ENCODE measurements at places on chromosomes 12 and 14.

GRCh38 chr14:60670989-60671388, 21.7 kb upstream of the SIX1 start:
- DNase-seq = no peak

- no peak for DNase-seq
These were observed 476.7 kb downstream of the NOVA1 start for GRCh38 chr14:26121181-26121580.

GRCh38 chr12:88298761-88299242, 156.7 kb downstream of the TMTC3 start:
- DNase-seq = no peak

DNA sequence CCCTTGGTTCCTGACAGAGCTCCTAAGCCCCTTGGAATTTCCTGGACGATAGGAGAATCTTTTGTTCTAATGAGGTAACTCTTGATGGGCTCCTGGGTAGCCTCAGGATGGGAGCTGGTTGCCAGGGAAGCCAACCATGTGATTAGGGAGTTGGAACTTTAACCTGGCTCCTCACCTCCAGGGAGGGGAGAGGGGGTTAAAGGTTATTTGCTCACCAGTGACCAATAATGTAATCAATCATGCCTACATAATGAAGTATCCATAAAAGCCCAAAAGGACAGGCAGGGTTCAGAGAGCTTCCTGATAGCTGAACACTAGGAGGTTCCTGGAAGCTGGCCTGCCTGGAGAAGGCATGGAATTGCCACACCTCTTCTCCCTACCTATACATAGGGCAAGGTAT, 6.2 kb upstream of the CNOT2 start:
- DNase-seq = no peak

GRCh38 chr14:103544388-103545218, 15.6 kb downstream of the TRMT61A start:
- DNase-seq = no peak

DNA sequence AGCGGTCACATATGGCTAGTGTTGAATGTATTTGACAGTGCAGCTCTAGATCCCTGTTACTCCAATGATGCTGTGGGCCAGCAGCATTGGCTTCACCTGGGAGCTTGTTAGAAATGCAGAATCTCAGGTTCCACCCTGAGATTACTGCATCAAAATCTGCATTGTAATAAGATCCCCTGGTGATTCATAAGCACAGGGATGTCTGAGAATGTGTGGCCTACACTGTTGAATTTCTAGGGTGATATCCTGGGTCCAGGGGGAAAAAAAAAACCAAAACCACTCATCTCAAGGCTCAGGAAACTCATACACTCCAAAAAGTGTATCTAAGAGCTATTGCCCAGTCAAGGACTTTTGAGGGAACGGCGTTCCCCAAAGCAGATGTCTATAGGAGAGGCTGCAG, 196.8 kb downstream of the PPM1H start:
- no peak for DNase-seq

DNA sequence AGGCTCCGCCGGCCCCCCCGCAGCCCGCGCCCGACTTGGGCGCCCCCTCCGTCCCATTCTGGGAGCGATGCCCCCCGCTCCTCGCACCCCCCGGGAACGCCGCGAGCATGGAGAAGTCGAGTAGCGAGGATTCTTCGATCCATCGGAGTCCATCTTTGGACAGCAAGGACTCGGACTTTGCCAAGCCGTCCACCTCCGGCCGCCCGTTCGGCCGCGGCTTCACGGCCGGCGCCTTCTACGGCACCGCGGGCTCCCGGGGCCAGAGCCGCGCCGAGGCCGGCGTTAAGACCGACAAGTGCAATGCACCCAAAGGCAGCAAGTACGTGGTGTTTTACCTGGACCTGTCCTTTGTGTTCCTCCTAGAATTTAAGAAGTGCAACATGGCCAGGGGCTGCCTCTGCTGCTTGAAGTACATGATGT, 123.6 kb downstream of the TSPAN9 start:
- no peak for DNase-seq

GRCh38 chr14:45150386-45150890, 14.7 kb downstream of the FANCM start:
- no peak for DNase-seq

DNA sequence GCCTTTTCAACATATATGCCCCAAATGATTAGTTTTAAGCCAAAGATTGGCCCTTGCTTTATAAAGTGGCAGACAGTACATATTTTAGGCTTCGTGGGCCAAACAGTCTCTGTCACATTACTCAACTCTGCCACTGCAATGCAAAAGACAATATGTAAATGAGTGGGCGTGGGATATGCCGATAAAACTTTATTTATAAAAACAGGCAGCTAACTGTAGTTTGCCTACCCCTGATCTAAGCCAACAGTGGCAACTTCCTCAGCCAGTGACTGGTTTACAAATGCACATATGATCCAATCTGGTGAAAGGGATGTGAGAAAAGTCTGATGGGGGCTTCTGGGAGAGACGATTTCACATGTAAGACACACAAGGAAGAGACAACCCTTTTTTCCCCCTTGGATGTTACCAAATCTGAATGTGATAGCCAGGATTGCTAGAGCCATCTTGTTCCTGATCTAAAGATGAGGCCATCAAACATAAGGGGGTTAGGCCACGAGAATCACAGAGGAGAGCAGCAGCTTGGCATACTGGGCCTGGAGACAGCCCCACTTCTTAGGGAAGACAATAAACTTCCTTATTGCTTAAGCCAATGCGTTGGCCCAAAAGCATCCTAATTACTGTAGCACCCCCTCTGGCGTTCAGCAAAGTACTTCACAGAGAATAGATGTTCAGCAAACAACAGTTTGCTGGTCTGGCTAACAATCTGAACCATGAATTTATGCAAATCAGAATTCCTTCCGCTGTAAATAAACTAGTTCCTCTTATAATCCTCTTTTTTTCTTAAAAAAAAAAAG, 75.2 kb upstream of the TMCC3 start:
- no peak for DNase-seq

DNA sequence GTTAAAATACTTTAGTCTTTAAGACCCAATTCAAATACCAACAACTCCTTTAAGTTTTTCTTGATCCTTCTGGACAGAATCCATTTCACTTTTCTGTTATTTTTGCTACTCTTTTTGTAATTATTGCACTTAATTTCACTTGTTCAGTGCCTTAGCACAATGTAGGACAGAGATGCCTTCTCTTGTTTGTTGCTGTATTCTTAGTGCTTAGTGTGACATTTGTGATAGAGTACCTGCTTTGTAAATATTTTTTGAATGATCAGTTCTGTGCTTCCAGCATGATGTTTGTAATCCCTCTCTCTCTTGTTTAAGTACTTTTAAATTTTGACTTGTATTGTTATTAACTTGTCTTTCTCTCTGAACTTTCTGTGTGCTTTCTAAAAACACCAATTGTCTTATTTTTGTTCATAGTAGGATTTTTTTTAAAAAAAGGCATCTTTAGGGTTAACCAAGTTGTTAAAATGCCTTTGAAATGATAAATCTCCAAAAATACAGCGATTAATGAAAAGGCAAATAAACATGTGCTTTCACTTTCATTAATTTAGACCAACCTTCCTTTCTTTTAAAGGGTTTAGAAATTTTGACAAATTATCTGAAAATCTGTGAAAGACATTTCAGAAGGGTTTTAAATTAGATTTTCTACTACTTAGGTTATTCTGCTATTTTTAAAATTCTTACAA, 11.9 kb downstream of the NAA30 start:
- no peak for DNase-seq

- DNase-seq = no peak
These were observed 17.1 kb upstream of the HIGD1C start for GRCh38 chr12:50934981-50935807.

DNA sequence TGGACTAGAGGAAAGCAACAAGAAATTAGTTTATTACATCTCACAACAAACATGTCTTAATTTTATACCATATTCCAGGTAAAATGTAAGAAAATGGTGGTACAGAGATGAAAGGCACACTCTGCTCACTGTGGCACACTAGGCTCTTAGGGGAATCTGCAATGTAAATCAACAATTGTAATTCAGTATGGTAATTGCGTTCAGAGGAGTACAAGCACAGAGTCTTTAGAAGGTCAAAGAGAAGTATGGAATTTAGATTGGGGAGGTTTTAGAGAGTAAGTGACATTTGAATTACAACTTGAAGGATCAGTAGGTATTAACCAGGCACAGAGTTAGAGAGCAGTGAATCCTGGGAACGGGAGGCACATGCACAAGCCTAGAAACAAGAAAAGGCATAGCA, 694.0 kb upstream of the USP15 start:
- no peak for DNase-seq

GRCh38 chr14:33676135-33676566, 274.7 kb downstream of the EGLN3 start:
- no peak for DNase-seq

- no peak for DNase-seq
These were observed 1031.3 kb downstream of the FSCB start for GRCh38 chr14:43475757-43476156.

DNA sequence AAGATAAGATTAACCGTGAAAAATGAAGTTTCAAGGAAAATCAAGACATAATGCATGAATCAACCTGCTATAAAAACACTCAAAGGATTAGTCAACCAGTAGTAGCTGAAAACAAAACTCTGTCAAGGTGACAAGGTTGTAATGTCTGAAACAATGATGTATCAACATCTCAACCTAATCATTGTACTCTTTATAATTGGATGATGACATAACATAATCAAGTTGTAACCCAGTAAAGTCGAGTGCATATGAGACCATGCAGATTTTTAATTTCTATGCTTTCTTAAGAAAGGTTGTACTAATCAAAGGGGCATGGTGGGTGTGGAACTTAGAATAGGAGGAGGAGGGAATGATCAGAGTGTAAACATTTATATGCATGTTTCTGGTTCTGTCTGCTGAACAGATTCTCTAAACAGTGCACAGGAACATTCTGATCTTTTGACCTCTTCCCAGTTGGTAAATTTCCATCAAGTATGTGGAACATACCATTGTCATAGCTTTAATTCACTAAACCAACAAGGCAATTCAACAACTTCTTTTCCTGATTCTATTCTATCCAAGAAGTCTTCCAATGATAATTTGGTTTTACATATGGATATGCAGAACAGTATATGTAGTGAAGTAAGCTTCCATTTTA, 253.7 kb downstream of the TTC6 start:
- DNase-seq = no peak

DNA sequence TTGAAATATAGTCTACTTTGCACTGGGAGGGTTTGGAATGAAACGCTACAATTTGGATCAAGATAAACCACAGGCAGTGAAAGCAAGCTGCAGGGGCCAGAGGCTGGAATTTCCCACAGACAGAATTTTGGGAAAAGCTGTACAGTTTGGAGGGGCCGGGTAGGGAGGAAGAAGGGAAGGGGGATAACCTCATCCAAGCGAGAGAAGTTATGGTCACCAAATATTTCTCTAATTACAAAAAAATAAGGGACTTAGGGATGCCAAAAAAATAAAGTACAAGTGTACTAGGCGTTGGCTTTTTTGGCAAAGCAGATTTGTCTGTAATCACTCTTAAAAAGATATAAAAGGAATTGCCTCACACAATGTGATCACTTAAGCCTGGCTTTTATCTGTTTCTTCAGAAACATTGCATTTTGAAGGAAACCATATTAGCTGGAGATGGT, 31.2 kb upstream of the ADGRD1 start:
- DNase-seq = no peak

- DNase-seq = no peak
These were observed 29.8 kb downstream of the SLC38A4 start for GRCh38 chr12:46795988-46796387.

GRCh38 chr12:26828280-26829073, 4.5 kb downstream of the ITPR2 start:
- no peak for DNase-seq

GRCh38 chr14:23544511-23545447, 6.8 kb downstream of the ZFHX2 start:
- DNase-seq = no peak

GRCh38 chr12:11958221-11959091, 112.3 kb upstream of the BCL2L14 start:
- DNase-seq = no peak

DNA sequence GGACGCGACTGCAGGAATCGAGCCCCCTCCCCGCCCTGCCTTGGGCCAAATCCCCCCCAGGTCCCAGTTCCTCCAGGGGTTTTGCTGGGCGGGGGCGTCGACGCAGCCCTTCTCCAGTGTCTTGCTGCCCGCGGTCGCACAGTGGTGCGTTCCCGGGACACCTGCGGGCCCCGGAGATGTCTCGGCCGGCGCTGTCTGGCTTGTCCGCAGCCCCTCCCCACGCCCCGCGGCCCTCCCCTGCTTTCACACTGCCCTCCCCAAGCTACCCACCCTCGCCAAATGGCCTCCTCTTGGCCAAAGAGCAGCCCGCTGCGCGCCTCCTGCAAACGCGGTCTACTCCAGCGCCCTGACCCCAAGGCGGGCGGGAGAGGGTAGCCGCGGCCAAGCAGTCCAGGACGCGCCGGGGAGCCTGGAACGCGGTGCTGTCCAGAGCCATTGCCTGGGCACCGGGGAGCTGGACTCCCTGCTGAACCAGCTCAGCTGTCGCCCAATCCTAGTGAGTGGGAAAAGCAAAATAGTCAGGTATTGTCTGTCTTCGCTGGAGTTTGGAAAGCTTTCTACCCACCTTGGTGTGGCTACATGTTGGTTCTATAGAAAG, 122.0 kb downstream of the AACS start:
- no peak for DNase-seq

GRCh38 chr14:104263675-104264358, 125.4 kb downstream of the KIF26A start:
- DNase-seq = no peak
